Natural killer cell (primary cell): ENCODE measurements at places on chromosomes 4 and X. TPM values are rescaled to one million over a fixed set of nuclear protein-coding genes. Genes with fewer than 3 reads are reported as not detected.

GRCh38 chr4:143253166-143253565, 68.4 kb downstream of the USP38 start:
- H3K27me3 ChIP-seq: no peaks in the 10 kb centered on the region
- no peaks in the 10 kb centered on the region for H3K36me3 ChIP-seq
- no peak overlapping the region for H3K4me3 ChIP-seq

- no peak overlapping the region for H3K27ac ChIP-seq
- no peak for DNase-seq
- no peaks in the 10 kb centered on the region for H3K27me3 ChIP-seq
- no peaks in the 10 kb centered on the region for H3K4me1 ChIP-seq
- H3K36me3 ChIP-seq: no peaks in the 10 kb centered on the region
Measured at GRCh38 chrX:39518476-39519029, 579.2 kb downstream of the BCOR start.

- DNase-seq: peak; percentile 2
- H3K4me1 ChIP-seq: no peaks in the 10 kb centered on the region
- no peak overlapping the region for H3K27ac ChIP-seq
Measured at GRCh38 chr4:107069049-107069448, 32.9 kb upstream of the DKK2 start.

GRCh38 chr4:182863501-182863900, 53.7 kb downstream of the DCTD start:
- H3K27ac ChIP-seq: no peak overlapping the region
- H3K27me3 ChIP-seq: no peaks in the 10 kb centered on the region
- no peaks in the 10 kb centered on the region for H3K36me3 ChIP-seq
- H3K4me3 ChIP-seq: no peak overlapping the region
- no peaks in the 10 kb centered on the region for H3K4me1 ChIP-seq

- H3K27ac ChIP-seq: no peak overlapping the region
- no peak for DNase-seq
- H3K4me1 ChIP-seq: no peaks in the 10 kb centered on the region
- H3K27me3 ChIP-seq: no peaks in the 10 kb centered on the region
Measured at GRCh38 chrX:107935664-107936433, 46.3 kb downstream of the TEX13B start.

CSTF2 gene
- total RNA-seq: 8.3 TPM

DNA sequence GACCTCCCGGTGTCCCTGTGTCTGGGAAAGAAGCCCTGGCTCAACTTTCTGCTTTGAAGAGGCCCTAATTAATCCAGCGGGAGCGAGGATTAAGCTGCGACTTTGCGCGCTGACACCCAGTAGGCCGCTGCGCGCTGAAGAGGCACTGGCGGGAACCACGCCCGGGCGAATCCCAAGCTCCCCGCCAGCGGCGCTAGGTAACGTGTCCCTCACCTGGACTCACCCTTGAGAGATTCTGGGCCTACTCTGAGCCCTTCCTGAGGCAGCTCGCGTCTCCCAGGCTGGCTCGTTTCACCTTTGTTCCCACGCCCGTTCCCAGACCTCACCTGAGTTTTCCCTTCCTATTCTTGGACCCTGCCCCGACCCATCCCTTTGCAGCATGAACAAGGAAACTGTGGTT, 616 bp upstream of the KLHL34 start:
- peak; percentile 19 for DNase-seq
- H3K27ac ChIP-seq: no peak overlapping the region
- H3K27me3 ChIP-seq: peaks cover 4% of the 10 kb centered on the region
- no peaks in the 10 kb centered on the region for H3K36me3 ChIP-seq

DNA sequence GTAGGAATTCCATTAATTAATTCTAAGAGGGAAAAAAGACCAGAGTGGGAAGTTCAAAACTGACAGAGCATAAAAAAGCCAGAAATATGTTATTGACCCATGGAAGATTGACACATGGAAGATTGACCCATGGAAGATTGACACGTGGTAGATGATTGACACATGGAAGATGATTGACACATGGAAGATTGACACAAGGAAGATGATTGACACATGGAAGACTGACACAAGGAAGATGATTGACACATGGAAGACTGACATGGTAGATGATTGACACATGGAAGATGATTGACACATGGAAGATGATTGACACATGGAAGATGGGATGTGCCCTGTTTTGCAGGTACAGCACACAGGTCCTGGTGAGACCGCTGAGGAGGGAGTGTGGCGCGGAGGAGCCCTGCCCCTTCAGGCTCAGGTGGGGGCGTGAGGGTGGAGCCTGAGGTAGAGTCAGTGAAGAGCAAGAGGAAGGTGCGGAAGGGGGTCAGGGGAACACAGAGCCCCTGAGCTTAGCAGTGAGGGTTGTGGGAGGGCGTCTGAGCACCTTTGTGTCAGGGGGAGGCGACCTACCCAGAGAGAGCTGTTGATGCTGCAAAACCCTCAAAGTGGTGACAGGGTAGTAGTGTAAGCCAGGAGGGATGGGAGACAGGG, 15.8 kb upstream of the PDE6B start:
- peaks cover 2% of the 10 kb centered on the region for H3K4me1 ChIP-seq
- no peaks in the 10 kb centered on the region for H3K27me3 ChIP-seq
- H3K4me3 ChIP-seq: no peak overlapping the region
- no peak for DNase-seq
- H3K36me3 ChIP-seq: no peaks in the 10 kb centered on the region

FAAH2 gene
- 1.2 TPM for total RNA-seq

PGRMC2 gene
- total RNA-seq: 42.0 TPM

PIN4 gene
- 6.2 TPM for total RNA-seq

- H3K27ac ChIP-seq: no peak overlapping the region
- no peak for DNase-seq
- H3K36me3 ChIP-seq: no peaks in the 10 kb centered on the region
- H3K4me3 ChIP-seq: no peak overlapping the region
- H3K4me1 ChIP-seq: no peaks in the 10 kb centered on the region
Measured at GRCh38 chrX:51847463-51847862, 46.0 kb upstream of the MAGED1 start.

- no peaks in the 10 kb centered on the region for H3K4me1 ChIP-seq
- no peak overlapping the region for H3K27ac ChIP-seq
- no peak overlapping the region for H3K4me3 ChIP-seq
Measured at GRCh38 chr4:127015667-127016117, 617.1 kb upstream of the INTU start.

- no peak for DNase-seq
- no peaks in the 10 kb centered on the region for H3K4me1 ChIP-seq
- no peaks in the 10 kb centered on the region for H3K27me3 ChIP-seq
- H3K4me3 ChIP-seq: no peak overlapping the region
- H3K27ac ChIP-seq: no peak overlapping the region
Measured at GRCh38 chr4:145690610-145691009, 10.7 kb downstream of the C4orf51 start.

C1QTNF7 gene
- not detected for total RNA-seq

GRCh38 chrX:69093960-69094871, 71.0 kb downstream of the PJA1 start:
- H3K36me3 ChIP-seq: no peaks in the 10 kb centered on the region
- H3K27me3 ChIP-seq: no peaks in the 10 kb centered on the region
- H3K27ac ChIP-seq: no peak overlapping the region
- no peak overlapping the region for H3K4me3 ChIP-seq
- no peaks in the 10 kb centered on the region for H3K4me1 ChIP-seq

CD38 gene
- total RNA-seq: 91.8 TPM

GRCh38 chr4:177032341-177032740, 239.6 kb upstream of the VEGFC start:
- H3K27ac ChIP-seq: no peak overlapping the region
- H3K27me3 ChIP-seq: no peaks in the 10 kb centered on the region

PCGF3 gene
- 97.2 TPM for total RNA-seq

GRCh38 chr4:31015123-31015522, 295.0 kb downstream of the PCDH7 start:
- no peak for DNase-seq
- no peaks in the 10 kb centered on the region for H3K4me1 ChIP-seq
- no peak overlapping the region for H3K4me3 ChIP-seq
- no peaks in the 10 kb centered on the region for H3K27me3 ChIP-seq

STAP1 gene
- 11.4 TPM for total RNA-seq

DNA sequence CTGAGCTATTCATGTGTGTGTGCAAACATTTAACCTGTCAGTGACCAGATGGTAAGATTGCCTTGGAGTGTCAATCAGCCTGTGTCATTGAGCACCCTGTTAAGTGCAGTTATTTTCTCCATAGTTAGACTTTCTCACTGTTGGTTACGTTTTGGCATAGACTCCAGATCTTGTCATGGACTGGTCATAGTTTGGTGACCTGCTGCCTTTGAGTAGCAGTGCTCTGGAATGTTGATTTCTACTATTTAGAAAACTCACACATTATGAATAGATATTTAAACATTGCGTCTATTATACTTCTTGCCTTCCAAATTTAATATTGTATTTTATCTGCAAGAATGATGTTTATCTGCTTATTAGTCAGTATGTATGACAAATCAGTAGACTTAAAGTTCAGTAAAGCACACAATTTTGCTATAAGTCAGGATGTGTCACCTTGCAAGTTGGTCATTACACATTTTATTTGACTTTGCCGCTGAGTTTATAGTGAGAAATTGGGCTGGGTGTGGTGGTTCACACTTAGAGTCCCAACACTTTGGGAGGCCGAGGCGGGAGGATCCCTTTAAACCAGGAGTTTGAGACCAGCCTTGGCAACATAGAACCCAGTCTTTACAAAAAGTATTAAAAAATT, 42.4 kb downstream of the KIAA0232 start:
- H3K27ac ChIP-seq: peak overlapping the region; percentile 74
- DNase-seq: no peak
- no peaks in the 10 kb centered on the region for H3K27me3 ChIP-seq
- peaks cover 30% of the 10 kb centered on the region for H3K4me1 ChIP-seq
- peaks cover 16% of the 10 kb centered on the region for H3K36me3 ChIP-seq
- H3K4me3 ChIP-seq: no peak overlapping the region

GRCh38 chr4:28481565-28481964, 1620.9 kb downstream of the STIM2 start:
- H3K4me3 ChIP-seq: no peak overlapping the region
- H3K4me1 ChIP-seq: no peaks in the 10 kb centered on the region
- H3K27me3 ChIP-seq: no peaks in the 10 kb centered on the region
- H3K27ac ChIP-seq: no peak overlapping the region
- no peak for DNase-seq

POLR2B gene
- total RNA-seq: 108 TPM

- no peaks in the 10 kb centered on the region for H3K4me1 ChIP-seq
- no peaks in the 10 kb centered on the region for H3K27me3 ChIP-seq
- no peak overlapping the region for H3K27ac ChIP-seq
- H3K4me3 ChIP-seq: no peak overlapping the region
- H3K36me3 ChIP-seq: no peaks in the 10 kb centered on the region
Measured at GRCh38 chr4:163540977-163541376, 46.5 kb downstream of the TMA16 start.

GRCh38 chr4:963276-964225, 9.8 kb downstream of the DGKQ start:
- DNase-seq: no peak
- H3K36me3 ChIP-seq: peaks cover 57% of the 10 kb centered on the region
- H3K4me3 ChIP-seq: no peak overlapping the region
- H3K27me3 ChIP-seq: peaks cover 3% of the 10 kb centered on the region
- H3K4me1 ChIP-seq: peaks cover 11% of the 10 kb centered on the region

DNA sequence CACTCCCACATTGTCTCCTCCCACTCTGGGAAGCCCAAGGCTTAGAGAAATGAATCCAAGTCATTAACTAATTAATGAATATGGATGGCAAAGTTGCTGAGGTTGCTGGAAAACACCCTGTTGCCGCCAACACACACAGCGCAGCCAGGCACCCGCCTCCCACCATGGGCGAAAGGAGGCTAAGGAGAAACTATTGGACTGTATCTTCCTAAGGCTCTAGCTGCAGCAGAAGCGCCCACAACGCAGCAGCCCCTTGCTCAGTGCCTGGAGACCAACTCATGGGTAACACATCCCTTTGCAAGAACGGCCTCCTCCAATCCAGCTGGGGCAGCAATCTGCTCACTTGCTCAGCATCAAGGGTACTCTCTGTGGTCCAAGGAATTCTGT, 34.2 kb downstream of the TSC22D3 start:
- H3K4me3 ChIP-seq: no peak overlapping the region
- no peaks in the 10 kb centered on the region for H3K36me3 ChIP-seq

- no peak for DNase-seq
- no peak within 1 kb of the TSS for H3K27ac ChIP-seq
- peak within 1 kb of the TSS; percentile 3 for H3K4me3 ChIP-seq
- no peaks in the 10 kb centered on the region for H3K36me3 ChIP-seq
- peaks cover 5% of the 10 kb centered on the region for H3K27me3 ChIP-seq
Measured at GRCh38 chrX:71910643-71910985, at the start of gene NHSL2. Gene NHSL2, plus strand, starts transcription at chrX:71910845.
